ENCODE measurements at places on chromosomes 16 and 17.
A peak's percentile ranks its signal among the peaks of the same experiment; 100 is the strongest.

- DNase-seq = no peak
Measured at GRCh38 chr17:56173958-56174835, 20.9 kb downstream of the ANKFN1 start.

- DNase-seq = no peak
Measured at GRCh38 chr16:3642397-3643094, 11.9 kb upstream of the DNASE1 start.

DNA sequence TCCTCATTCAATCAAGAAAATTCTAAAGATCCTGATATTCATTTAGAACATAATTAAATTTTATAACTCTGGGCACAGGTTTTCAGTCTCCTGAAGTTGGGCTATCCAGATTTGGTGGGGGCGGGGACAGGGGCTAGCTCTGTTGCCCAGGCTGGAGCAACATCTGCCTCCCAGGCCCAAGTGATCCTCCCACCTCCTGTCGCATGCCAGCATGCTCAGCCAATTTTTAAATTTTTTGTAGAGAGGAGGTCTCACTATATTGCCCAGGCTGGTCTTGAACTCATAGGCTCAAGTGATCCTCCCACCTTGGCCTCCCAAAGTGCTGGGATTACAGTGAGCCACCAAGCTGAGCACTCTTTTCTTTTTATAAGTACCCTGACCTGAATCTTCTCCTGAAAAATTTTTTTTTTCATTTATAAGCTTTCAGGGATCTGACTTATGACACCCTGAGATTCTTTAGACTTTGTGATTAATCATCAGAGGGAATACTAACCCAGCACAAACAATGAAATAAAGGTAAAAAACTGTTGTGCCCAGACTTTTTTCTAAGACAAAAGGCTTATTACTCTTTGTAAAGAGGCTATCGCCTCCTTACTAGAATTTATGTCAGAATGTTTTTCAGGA lies 62.6 kb downstream of the TUBD1 start:
- peak; percentile 83 for DNase-seq

GRCh38 chr16:62041401-62041800 lies 5.2 kb upstream of the CDH8 start:
- DNase-seq = no peak

DNA sequence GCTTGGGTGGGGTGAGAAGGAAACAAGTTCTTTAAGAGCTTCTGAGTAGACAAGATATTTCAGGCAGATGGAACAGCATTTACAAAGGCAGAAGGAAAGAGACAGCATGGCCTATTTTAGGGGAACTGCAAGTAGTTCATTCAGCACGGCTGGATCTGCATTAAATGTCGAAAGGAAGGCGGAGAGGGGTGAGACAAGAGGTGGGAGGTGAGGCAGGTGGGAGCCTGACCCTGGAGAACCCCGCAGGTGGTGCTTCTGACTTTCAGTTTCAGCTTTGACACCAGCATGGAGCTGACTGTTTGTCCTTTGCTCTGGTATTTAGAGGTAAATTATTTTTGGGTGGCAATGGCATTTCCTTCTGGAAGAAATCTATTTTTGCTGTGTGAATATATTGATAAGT lies 194.8 kb downstream of the HS3ST4 start:
- no peak for DNase-seq

DNA sequence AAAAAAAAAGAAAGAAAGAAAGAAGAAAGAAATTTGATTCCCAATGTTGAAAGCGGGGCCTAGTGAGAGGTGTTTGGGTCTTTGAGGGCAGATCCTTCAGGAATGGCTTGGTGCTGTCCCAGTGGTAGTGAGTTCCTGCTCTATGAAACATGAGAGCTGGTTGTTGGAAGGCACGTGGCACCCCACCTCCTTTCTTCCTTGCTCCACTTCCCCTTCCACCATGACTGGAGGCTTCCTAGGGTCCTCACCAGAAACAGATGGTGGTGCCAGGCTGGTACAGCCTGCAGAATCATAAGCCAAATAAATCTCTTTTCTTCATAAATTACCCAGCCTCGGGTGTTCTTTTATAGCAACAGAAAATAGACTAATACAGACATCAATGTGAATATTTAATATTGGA lies 147.3 kb upstream of the KCNJ18 start:
- no peak for DNase-seq

DNA sequence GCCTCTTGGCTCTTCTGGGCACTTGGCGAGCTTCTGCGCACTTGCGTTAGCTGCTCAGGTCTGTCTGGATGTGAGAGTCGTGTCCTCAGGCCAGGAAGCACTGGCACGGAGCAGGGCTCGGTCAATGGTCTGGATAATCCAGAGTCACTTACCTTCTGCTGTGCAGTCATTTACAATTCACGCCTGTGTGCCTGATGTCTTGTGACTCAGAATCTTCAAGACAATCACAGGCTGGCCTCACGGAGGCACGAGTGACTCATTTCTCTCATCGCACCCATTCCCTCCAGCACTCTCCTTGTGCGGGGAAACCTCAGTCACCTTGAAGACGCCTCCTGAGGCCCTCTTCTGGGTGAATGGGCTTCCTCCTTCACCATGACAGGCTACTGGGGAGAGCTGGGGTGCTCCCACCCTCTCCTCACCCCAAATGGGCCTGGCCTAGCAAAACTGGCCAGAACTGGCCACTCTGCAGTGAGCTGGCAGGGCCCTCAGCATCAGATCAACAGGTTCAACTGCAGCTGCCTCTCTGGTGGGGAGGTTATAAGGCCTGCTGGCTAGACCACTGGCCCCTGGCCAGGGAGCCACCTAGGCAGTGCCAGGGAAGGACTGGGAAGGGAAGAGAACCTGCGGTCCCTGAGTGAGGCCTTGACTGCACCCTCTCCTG lies 1.9 kb upstream of the CAPN15 start:
- DNase-seq = no peak

DNA sequence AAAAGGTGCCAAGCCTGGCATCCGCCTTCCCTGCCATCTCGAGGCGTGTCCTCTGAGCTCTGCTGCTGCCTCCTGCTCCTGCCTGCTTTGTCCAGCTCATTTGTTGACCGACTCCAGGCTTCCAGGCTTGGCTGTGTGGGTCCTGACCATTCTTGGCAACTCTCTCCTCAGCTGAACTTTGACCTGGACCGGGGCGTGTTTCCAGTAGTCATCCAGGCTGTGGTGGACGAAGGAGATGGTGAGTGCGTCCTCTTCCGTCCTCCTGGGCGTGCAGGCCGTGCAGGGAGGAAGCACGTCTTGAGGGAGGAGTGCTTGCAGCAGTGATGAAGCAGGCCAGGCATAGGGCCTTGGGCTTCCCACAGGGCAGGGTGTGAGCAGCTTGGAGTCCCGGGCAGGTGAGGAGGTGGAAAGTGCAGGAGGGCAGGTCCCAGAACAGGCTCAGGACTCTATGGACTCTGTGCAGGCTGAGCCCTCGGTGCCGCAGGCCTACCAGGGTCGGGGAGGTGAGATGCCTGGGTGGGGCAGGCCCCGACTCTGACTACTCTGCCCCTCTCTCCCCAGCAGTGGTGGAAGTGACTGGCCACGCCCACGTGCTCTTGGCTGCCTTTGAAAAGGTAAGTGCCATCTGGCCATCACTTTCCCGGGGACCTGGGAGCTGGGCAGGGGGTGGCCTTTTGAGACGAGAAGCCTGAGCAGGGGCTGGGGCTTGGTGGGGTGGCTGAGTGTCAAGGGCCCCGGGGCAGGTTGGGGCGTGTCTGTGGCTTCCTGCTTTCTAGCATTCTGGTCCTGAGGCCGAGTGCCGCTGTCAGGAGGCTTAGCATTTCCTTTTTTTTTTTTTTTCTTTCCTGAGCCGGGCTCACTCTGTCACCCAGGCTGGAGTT lies 28.6 kb upstream of the NUDT16L1 start:
- no peak for DNase-seq

DNA sequence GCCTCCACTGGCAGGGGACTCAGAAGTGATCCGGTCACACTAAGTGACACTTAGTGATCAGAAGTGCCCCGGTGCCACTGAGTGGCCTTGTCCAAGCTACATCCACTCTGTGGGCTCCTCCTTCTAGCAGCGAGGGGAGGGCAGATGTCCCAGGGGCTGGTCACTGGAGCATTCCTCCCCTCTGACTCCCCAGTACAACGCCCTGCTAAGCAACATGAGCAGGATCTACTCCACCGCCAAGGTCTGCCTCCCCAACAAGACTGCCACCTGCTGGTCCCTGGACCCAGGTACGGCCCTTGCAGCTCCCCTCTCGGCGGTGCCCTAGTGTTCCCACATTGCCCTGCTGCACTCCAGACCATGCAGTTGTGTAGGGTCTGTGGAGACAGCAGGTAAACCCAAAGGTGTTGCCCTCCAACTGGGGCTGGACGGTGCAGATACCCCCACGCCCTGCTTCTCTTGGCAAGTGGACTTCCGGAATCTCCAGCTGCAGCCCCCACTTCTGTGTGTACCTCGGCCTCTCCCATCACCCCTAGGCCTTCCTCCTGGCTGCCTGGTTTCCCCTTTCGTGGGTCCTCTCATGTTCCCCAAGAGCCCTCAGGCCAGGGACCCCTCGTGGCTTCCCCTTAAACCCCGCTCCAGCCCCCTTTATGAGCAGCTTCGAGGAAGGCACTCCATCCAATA lies 2.1 kb downstream of the ACE start:
- peak; percentile 76 for DNase-seq

GRCh38 chr17:71976011-71976649 lies 144.7 kb upstream of the SOX9 start:
- peak; percentile 90 for DNase-seq

- no peak for DNase-seq
Measured at GRCh38 chr17:48128400-48128799, 20.8 kb downstream of the SNX11 start.

DNA sequence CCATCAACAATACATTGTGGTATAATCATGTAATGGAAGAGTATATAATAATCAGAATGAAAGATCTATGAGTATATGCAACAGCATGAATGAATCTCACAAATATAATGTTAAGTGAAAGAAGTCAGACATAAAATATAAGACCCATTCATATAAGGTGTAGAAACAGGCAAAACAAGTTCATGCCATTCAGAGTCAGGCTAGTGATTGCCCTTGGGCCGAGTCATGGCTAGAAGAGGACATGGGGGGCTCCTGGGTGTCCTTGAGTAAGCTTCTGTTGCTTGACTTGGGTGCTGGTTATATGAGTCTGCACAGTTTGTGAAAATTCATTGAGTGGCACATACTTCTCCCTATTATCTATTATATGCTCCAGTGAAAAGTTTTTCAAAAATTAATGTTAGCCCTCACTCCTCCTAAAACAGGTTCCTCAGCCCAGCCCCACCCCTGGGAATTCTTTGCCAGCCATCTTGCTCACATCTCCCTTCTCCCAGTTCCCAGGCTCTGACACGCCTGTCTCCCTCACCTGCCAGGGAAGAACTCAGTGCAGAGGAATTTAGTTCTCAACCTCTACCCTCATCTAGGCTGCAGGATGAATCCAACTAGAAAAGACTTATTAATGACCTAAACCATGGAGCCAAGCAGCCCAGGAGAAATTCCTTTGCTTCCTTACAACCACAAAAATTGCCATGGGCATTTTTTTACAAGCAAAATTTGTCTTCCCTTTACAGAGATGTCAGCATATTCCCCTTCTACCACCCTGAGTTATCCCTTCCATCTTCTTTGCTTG lies 52.4 kb upstream of the NFAT5 start:
- no peak for DNase-seq

GRCh38 chr17:43092901-43093300 lies 32.3 kb downstream of the BRCA1 start:
- DNase-seq = no peak

DNA sequence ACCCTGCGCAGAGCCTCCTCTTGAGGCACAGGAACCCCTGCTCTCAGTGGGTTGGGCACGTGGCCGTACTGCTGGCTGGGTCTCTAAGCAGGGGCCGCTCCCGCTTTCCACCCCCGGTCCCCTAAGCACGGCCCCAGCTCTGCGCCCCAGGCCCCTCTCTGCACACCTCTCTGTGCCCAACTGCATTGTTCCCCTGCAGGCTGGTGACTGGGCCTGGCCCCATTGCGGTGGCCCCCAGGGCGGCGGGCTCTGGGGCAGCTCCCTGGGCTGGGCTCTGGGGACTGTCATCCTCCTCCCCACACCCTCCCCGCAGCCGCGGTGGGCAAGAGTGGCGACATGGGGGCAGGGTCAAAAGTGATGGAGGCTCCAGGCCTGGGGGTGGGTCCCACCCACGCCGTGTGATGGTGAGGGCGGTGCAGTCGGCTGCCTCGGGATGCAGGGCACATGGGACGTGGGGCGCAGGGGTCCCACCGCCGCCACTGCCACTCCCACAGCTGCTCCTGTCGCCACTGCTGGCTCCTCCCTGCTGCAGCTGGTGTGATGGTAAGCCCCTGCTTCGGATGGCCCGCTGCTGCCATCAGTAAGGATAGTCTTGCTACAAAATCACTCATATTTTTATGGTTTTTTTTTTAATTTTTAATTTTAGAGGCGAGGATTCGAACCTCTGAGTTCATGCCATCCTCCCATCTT lies 15.2 kb upstream of the ITGB3 start:
- peak; percentile 56 for DNase-seq

GRCh38 chr16:35207059-35207999 lies 1747.9 kb downstream of the TP53TG3F start:
- DNase-seq = peak; percentile 84

DNA sequence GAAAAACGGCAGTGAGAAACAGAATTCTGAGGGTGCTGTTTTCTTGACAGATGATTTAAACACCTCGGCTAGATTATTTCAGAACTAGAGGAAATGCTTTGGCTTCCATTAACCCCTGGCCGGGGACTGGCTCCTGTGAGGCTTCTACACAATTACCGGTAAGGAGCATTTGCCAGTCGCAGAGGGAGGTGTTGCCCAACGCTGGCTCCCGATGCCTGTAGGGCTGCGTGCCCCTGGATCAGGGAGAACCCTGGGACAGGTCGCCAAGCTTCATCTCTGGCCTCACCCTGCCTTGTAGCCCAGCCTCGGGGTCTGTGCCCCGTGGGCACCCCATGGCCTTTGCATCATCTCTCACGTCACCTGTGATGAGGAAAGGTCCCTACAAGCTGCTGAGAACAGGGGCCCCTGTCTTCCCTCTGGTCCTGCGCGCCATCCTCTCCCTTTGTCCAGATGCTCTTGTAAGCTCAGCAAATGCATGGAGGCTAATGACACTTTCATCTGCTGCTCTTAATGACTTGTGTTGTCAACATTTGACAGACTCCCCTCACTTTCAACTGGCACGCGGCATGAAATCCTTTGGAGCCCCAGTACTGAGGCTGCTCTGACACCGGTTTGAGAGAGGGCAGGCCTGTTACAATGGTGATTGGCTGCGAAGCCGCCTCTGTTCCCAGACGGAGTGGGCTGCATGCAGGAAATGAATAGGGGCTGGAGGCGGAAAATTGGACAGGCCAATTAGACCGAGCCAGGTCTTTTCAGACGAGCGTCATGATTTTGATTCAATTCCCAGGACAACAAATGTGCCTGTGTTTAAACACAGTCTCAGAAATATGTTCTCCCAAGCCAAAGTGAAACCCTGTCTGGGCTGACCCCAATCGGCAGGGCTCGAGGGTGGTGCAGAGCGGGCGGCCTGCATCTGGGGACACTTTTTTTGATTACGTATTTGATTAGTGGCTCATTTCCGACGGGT lies 85.5 kb upstream of the DOC2B start:
- DNase-seq = no peak

DNA sequence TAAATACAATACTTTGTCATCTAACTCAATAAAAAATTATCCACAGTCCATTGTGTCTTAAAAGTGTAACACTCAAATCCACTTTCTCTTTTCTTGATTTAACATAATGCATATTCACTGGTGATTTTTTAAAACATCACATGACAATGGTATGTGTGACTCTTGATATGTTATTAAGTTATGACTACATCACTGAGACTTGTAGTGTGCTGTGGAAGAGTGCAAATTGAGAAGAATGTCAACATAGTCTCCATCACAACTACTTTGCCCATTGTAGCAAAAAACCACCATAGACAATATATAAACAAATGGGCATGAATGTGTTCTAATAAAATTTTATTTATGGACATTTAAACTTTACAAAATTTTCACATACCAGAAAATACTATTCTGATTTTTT lies 380.7 kb upstream of the PMFBP1 start:
- DNase-seq = no peak

- DNase-seq = no peak
Measured at GRCh38 chr17:69606142-69606800, 191.8 kb downstream of the MAP2K6 start.

Data from lower leg skin (tissue), 4 donors.